Cardiac septum (tissue), 1 donor: ENCODE measurements at places on chromosomes 6 and 20. TPM values are rescaled to one million over a fixed set of nuclear protein-coding genes. Genes with fewer than 3 reads are reported as not detected.

POU3F2 gene
- 0.08 TPM for total RNA-seq

EIF6 gene
- total RNA-seq: 41.2 TPM

NRSN1 gene
- not detected for total RNA-seq

FNDC11 gene
- not detected for total RNA-seq

TNNC2 gene
- not detected for total RNA-seq

PTCHD4 gene
- total RNA-seq: 1.1 TPM

RBM12 gene
- 44.4 TPM for total RNA-seq

STMN3 gene
- 8.8 TPM for total RNA-seq

RGS17 gene
- total RNA-seq: 0.43 TPM

NNAT gene
- total RNA-seq: not detected

OSBPL2 gene
- 55.1 TPM for total RNA-seq

SPTLC3 gene
- 2.2 TPM for total RNA-seq

CST2 gene
- total RNA-seq: not detected

OR12D3 gene
- not detected for total RNA-seq

FAM83C gene
- not detected for total RNA-seq

SNRNP48 gene
- total RNA-seq: 13.4 TPM

TEAD3 gene
- 63.3 TPM for total RNA-seq

AGER gene
- total RNA-seq: 3.5 TPM

KHDC1 gene
- total RNA-seq: 1.1 TPM

MEI4 gene
- not detected for total RNA-seq

GUCA1A gene
- not detected for total RNA-seq

SLC29A1 gene
- 105 TPM for total RNA-seq

PLCB1 gene
- 7.3 TPM for total RNA-seq

DLK2 gene
- total RNA-seq: 2.9 TPM

DNPH1 gene
- total RNA-seq: 23.2 TPM

TRIM10 gene
- total RNA-seq: 0.08 TPM
